ENCODE measurements at places on chromosomes 6 and 20. TPM values are rescaled to one million over a fixed set of nuclear protein-coding genes. Genes with fewer than 3 reads are reported as not detected.

DNA sequence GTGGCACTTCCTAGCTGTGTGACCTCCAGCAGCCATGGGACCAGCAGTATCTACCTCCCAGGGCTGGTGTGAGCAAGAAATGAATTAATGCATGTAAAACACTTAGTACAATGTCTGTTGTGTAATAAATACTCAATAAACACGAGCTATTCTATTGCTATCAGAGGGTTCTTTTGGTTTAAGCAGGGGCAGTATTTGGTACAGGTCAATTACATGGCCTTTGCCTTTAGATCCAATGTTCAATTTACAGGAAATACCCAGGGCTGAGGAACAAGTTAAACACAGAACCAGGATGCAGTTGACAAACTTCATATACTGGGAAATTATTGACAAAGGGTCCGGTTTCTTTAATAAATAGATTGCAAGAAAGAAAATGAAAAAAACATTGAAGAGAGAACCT is 2.9 kb downstream of the TGM2 start:
- DNase-seq: no peak

DNA sequence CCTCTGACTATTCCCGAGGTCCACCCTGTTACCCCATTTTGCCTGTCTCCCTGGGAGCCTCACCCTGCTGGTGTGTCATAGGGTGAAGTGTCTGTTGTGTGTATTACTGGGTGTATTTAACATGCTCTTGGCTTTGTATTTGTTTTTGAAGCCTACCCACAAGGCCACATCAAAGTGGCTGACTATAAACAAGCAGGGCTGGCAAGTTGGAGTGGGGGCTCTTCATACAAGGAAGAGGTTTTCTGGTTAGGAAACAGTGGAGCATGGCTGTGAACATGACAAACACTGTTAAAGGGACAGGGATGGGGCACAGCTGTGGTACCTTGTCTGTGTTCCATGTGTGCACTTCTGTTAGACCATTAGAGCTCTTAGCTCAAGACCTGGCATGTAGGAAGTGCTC is 26.3 kb downstream of the HECA start:
- DNase-seq: no peak

DNA sequence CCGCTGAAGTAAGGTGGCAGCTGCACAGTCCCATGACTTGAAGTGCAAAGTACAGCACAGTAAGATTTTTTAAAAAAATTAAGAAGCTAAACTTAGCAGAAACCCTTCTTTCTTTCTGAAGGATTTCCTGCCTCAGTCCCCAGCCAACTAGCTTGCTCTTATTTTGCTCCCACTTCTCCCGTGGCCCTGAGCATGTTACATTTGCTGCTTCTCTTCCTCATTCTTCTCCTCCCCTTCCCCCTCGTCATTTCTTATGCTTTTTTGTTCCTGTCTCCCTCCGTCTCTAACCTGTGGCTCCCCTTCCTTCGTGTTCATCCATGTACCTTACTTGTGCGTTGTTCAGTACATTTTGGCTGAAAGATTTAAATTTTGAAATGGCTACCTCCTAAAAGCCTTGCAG is 123.0 kb downstream of the SASH1 start:
- no peak for DNase-seq

GRCh38 chr20:58407966-58408557 is 19.0 kb downstream of the VAPB start:
- DNase-seq: no peak

DNA sequence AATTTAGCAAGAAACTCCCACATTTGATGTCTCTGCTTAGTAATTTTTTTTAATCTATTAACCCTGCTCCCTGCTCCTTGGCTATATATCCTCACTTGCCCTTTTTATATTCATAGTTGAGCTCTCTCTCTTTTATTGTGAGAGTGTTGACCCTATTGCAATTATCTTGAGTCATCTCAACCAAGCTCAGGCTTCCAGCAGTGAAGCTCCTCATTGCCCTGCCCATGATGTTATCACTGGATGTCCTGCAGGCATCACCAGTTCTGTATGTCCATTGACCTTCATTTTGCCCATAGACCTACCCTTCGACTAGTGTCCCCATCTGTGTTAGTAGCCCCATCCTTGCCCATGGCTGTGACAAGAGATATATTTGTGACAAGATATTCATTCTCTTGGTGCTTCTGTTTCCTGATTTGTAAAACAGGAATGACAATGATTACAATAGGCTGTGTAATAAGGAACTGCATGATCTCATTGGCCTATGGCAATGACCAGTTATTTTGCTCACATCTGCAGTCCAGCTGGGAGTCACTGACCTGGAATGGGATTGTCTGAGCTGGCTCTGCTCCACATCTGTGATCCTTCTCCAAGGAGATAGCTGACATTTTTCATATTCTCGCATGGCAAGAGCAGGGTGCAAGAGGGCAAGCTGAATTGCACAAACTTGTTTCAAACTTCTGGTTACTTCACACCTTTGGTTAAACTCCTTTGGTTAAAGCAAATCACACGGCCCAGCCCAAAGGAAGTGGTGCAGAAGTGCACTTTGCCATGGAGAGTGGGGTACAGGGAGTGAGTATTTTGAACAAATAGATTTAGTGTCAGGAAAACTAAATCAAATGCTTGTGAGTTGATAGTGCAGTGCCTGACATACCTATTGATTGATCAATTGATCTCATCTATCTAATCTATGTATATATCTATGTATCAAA is 47.7 kb upstream of the CST5 start:
- DNase-seq: no peak

DNA sequence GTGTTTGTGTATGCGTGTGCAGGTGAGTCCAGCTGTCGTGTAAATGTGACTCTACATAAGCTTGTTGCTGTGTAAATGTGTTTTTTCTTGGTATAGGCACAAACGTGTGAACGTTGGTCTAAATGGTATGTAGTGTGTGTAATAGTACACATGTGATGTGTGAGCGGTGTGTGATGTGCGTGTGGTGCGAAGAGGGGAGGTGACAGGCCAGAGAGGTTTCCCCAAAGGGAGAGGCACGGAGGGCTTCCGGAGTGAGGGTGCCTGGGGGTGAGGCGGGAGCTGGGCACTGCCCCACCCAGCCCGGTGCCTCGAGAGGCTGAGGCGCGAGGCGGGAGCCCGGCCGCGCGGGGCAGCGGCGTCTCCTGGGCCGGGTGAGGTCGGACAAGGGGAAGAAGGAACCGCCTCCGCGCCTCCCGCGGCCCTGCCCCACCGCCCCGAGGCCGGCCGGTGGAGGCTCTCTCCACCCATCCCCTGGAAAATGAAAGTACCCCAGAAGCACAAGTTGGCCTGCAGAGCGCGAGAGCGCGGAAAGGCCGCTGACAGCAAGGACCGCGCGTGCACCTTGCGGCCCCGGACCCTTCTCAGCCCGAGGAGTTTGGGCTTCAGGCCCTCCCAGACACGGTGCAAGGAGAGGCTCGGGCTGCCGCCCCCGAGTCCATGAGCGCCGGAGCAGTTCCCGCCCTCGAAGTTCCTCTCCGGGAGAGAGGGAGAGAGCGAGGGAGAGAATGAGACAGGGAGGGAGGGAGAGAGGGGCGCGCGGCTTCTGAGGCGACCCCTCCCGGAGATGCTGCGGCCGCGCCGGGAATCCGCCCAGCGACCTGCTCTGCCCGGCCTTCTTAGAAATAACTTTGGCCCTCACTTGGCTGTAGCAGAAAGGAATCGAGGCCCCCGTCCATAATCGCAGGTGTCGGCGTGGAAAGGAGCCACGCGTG is 43.2 kb upstream of the OSTM1 start:
- DNase-seq: peak; percentile 47

DNA sequence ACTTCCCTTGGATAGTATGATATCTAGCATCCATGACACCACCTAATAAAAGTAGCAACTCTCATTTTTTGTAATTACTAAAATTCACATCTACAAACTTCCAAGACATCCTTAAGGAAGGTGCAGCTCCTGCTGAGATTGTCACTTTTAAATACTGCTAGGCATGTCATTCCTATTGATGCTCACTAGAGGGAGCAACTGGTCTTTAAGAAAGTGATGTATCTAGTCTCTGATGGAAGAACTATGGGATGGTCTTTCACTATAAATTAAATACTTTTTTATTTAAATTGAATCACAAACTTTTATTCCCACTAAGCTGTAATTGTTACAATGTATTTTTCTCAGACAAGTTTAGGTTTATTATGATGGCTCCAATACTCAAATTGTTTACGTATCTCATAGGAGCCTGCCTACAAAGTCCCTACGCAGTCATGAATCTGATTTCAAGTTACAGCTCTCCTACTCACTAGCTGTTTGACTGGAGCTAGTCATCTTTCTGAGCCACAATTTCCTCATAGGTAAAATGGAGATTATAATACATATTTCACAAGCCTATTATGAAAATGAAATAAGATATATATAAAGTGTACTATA is 8.1 kb upstream of the TSPYL1 start:
- DNase-seq: peak; percentile 65

GRCh38 chr20:10367943-10368701 is 65.9 kb downstream of the MKKS start:
- no peak for DNase-seq

GRCh38 chr20:13313201-13313600 is 92.1 kb downstream of the ISM1 start:
- DNase-seq: no peak

DNA sequence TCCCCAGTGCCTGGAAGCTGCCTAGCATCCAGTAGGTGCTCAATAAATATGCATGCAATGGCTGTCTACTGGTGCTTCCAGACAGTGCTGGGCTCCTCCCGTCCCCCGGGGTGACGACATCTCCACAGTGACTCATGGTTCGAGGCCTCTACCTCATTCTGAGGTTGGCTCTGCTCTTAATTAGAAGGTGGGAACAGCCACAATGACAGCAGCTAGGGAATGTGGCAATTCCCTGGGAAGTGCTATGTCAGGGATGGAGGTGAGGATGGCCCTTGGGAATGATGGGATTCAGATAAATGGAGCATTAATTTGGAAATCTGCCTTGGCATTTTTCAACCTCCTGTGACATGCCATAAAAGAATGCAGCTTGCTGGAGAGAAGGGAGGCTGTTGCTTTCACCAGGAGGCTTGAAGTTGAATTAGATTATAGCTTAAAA is 43.5 kb upstream of the NFATC2 start:
- DNase-seq: no peak

GRCh38 chr6:142942805-142943227 is 2.2 kb downstream of the HIVEP2 start:
- peak; percentile 44 for DNase-seq

- DNase-seq: no peak
These were observed 473.7 kb upstream of the JARID2 start for GRCh38 chr6:14772188-14772587.

DNA sequence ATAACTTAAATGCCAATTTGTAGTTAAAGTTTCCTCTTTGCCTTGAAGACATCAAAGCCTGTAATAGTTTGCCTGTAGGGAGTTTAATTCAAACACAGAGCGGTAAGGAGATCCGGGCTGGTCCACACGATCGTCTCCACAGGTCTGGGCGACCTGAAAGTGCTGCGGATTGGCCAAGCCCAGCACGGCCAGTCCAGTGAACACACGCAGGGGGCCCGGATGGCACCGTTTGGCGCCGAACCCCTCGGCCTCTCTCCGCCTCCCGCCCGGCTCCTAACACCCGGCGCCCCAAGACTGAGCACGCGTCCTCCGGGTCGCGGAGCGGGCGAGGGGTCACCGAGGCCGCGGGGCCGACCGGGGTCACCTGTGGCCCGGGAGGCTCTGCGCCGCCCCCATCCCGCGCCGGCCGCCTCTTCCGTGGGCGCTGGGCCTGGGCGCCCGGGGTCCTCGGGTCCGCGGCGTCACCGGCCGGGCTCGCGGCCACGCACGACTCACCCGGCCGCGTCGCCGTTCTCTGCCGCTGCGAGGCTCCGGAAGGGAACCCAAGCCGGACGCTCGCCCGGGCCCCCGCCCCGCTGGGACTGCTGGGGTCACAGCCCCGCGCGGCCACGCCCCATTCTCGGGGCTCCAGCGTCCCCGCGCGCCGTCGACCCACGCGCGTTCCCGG is 481 bp downstream of the SERPINB6 start:
- DNase-seq: peak; percentile 75

- DNase-seq: no peak
These were observed 13.9 kb downstream of the JPH2 start for GRCh38 chr20:44173116-44173515.

DNA sequence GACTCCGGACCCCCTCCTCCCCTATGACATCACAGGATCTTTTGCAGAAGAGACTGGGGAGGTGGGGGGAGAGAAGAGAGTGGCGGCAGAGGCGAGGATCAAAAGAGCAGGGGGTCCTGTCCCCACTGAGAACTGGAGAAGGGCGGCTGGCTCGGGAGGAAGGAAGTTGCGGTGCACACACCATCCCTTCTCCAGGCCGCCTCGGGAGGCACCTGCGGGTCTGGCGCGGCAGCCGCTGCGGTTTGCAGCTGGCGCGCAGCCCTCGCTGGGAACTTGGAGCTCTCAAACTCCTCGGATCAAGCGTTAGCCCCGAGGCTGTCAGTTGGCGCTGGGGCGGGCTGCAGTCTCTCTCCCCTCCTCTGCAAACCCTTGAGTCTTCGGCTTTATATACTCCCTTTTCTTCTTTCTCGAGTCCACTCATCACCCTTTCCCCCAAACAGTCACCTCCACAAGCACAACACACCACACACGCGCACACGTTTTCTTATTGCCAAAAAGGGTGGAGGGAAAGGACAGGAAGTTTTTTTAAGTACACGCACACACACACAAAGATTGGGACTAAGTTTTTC is 180.7 kb downstream of the TBXT start:
- no peak for DNase-seq

DNA sequence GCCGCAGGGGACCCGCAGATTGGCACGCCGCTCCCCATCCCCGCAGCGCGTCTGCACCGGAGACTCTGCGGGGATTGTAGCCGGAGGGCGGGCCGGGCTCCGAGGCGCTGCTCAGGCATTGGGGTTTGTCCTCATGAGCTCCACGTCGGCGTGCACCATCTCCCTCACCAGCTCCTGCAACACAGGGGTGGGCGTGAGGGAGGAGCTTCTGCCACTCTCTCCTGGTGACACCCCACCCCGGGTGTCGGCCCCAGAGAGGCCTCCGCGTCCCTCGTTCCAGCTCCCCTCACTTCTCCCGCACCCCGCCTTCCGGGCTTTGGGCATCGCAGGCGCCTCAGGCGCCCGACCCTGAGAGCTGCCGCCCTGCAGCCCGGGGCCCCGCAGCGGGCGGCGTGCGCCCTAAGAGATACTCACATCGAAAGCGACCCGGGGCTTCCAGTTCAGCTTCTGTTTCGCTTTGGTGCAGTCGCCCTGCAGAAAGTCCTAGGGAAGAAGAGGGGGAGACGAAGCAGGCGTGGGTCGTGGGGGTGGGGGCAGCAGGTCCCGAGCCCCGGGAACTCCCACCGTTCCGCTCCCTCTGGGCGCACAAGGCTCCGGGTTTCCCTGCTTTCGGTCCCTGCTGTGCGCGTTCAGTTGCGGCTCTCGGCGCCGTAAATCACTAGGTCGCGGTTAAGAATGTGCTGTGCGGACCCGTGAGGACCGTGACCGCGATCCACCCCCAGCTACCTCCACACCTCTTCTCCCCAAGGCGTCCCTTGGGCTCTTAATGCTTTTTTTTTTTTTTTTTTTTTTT is 14.5 kb downstream of the FOXC1 start:
- DNase-seq: peak; percentile 24

DNA sequence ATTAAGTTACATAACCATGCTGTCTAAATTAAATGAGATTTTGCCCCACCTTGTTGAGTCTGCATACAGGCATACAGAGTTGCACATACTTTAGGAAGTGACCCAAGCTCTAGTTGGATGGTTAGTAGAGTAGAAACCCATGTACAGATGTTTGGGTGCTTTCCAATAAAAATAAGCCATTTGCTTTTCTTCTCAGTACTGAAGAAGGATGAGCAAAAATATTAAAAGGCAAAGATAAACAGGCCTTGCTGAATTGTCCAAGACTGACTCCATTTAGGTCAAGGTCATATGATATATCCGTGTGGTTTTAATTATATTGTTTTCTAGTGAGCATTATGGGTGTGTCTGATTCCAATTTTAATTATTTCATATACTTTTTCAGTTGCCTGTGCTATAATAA is 589.4 kb downstream of the RFPL4B start:
- DNase-seq: no peak

ANGPT4 gene
- total RNA-seq: not detected

DDX39B gene
- total RNA-seq: 287 TPM

C6orf163 gene
- total RNA-seq: 2.5 TPM

ADISSP gene
- 11.7 TPM for total RNA-seq
